Stimulated activated CD8-positive, alpha-beta memory T cell treated with anti-CD3 and anti-CD28 coated beads, Interleukin-7, amount 100 ng/mL, for 1 hour (primary cell): ENCODE measurements at places on chromosomes 3 and 15.

- no peak for DNase-seq
Observed at GRCh38 chr3:157174290-157174648, 14.3 kb upstream of the CCNL1 start.

DNA sequence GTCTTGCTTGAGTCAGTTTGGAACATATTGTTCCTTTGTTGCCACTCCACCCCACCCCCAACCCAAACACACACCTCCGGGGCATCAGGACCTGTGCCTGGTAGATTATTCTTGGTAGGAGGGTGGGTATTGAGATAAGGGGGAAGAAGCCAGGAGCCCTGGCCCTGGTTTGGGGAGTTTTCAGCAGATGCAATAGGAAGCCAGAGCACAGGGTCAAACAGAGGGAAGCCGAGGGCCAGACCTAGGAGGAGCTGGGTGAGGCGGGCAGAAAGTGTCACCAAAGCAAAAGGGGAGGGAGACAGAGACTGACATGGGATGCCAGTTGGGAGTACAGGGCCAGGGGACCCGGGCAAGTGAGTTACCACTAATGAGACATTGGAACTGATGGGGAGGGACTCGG, 163.1 kb downstream of the RPLP1 start:
- DNase-seq: no peak

DNA sequence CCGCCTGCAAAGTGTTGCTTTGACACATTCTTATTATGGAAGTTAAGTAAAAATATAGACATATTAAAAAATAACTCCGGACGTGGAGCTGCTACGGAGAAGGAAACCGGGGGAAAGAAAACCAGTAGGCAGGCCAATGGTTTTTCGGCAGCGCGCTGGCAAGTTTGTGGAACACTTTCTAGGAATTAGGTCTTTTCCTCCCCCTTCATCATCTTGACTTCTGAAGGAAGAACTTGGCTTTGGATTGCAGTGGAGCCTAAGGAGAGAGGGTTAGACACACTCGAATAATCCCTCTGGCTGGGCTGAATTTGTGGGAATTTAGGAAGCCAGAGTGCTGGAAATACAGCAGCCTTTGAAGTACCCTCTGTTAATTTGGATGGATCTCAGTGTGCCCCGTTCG, 317 bp downstream of the ROBO2 start:
- DNase-seq: no peak

GRCh38 chr3:52831500-52832301, 1.2 kb upstream of the ITIH4 start:
- no peak for DNase-seq

DNA sequence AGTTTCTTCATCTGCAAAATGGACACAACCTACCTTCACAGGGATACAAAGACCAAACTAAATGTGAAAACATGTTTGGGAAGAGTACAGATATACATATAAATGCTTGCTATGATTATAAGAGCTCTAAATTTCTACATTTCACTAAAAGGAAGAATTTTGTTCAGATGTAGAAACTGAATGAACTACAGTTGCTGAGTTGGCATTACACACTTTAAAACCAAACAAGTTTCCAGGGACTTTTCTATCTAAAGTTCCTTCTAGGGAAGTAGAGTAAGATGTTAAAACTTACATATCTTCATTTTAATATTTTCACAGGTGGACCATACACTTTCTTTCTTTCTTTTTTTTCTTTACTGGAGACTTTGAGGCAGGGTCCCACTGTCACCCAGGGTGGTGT, 4.6 kb downstream of the AAGAB start:
- DNase-seq: no peak

DNA sequence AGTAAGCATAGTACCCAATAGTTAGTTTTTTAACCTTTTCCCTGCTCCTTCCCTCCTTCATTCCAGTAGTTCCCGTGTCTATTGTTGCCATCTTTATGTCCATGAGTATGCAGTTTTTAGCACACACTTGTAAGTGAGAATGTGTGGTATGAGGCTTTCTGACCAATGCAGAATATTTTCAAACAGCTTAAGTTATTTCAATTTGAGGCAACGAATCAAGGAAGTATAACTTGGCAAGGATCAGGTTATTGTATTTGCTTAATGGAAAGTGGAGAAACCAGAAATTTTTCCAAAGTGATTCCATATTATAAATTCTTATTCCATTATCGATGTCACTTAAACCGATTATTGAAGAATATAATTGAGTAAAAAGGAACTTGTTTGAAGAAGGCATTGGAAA, 954.8 kb downstream of the GBE1 start:
- no peak for DNase-seq

DNA sequence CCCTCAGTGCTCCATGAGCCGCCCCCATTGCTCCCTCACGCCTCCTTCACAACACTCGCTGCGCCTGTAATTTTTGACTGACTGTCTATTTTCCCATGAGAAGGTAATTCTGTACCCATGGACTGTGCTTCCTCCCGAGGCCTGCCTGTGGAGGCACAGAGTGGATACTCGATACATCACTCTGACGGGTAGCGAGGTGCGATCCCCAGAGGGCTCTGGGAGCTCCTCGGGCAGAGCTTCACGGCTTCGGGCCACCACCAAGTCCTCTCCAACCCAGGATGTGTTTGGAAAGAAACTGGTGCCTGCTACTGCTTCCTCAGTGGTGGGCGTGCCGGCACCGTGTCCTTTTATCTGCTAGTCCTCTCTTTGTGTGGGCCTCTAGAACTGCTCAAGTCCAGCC, 108.6 kb upstream of the DLG1 start:
- no peak for DNase-seq

DNA sequence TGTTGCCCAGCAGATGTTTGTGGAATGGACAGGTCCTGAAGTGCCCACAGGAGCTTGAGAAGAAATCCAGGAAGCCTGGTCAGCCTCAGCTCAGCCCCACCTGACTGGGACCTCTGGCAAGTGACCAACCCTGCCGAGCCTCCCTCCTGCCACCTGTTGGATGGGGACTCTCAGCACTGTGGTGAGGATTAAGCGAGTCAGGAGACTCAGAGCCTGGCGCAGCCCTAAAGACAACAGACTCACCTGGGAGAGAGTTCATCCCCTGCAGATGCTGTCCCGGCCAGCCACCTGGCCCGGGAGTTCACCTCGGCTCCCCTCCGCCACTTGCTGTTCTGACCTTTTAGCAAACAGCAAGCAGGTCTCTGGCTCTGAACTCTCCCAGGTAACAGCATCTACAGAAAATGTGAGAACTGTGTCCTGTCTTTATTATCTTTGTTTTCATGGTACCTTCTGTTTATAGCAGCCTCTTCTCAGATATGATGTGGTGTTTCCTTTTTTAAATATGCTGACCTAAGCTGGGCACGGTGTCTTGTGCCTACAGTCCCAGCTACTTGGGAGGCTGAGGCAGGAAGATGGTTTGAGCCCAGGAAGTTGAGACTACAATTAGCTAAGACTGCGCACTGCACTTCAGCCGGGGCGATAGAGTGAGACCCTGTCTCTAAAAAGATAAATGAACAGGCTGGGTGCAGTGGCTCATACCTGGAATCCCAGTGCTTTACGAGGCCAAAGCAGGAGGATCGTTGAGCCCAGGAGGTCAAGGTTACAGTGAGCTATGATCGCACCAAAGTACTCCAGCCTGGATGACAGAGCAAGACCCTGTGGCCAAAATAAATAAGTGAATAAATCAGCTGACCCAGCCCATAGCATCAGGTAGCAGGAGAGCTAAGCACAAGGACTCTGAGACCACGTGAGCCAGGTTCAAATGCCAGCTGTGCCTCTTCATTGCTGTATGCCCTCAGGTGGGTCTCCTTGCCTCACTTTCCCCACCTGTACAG, 32.4 kb upstream of the SLC6A6 start:
- DNase-seq: no peak

DNA sequence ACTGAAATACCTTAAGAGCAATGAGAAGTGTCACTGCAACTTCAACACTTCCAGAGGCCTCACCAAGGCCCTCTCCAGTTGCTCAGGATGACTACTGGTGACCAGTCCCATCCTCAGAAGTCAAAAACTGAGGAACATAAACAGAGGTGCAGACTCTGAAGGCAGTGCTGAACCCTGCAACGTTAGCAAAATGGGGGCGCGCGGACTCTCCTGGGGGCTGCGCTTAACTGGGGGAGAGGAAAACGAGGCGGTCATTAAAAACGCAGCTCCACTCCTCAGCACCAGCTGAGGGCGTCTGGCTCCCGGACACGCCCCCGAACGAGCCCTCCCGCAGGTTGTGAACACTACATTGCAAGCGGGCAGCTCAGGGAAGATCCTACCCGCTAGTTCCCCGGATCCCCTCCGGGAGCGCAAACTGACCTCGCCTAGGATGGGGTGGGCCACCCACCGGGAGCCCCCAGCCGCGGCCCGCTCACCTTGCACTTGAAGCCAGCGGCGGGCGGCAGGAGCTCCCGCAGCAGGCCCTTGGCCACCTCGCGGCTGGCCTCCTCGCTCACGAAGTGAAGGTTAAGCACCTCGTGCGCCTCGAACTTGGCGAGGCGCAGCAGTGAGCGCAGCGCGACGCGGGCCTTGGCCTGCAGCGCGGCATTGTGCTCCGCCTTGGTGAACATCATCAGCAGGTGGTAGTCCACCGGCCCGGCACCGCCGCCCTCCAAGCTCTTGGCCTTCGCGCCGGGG, 711 bp downstream of the XXYLT1 start:
- no peak for DNase-seq

GRCh38 chr3:106814231-106814630, 563.0 kb upstream of the CCDC54 start:
- no peak for DNase-seq

DNA sequence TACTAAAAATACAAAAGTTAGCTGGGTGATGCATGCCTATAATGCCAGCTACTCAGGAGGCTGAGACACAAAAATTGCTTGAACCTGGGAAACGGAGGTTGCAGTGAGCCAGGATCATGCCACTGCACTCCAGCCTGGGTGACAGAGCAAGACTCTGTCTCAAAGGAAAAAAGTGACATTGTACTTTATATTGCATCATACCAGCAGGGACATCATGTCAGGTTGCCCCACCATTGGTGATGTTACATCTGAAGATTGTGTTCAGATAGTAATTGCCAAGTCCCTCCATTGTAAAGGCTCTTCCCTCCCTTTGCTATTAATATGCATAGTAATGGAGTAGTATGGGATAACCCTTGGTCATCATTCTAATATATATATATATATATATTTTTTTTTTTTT, 44.8 kb downstream of the FOXL2 start:
- no peak for DNase-seq

GRCh38 chr3:23078735-23079134, 124.4 kb upstream of the UBE2E2 start:
- no peak for DNase-seq

GRCh38 chr3:157390713-157391515, 45.7 kb upstream of the PTX3 start:
- no peak for DNase-seq

DNA sequence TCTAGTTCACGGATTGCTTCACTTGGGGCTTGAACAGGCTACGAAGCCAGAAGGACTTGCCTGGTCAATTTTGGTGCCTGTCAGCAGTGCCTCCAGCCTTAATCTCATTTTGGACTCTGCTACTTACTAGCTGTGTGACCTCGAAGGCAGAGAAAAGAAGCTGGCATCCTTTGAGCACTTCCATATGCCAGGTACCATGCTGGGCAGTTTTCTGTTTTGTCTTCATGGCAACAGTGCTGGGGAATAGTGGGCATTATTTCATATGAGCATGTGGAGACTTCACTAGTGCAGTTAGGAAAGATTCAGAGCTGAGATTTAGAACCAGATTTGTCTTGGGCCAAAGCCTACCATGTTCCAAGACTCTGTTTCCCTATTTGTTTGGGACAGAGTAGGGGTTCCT, 92.2 kb downstream of the LRTM1 start:
- DNase-seq: no peak

- no peak for DNase-seq
Observed at GRCh38 chr3:169475978-169476698, 187.4 kb downstream of the MECOM start.

GRCh38 chr3:3353153-3353552, 173.7 kb upstream of the CRBN start:
- DNase-seq: no peak

DNA sequence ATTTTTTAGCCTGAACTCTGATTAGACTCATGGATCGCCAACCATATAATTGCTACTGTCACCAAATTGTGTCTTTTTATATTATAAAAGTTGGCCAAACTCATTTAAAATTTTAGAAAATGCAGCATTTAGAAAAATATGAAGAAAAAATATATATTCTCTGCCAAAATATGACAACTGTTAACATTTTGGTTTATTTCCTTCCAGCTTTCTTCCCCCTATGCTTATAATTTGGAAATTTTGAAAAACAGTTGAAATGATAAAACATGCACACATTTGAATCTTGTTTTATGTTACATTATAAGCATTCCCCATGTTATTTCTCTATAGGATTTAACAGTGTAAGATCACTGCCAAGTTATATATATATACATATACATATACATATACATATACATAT, 1112.8 kb downstream of the TUSC7 start:
- DNase-seq: no peak

DNA sequence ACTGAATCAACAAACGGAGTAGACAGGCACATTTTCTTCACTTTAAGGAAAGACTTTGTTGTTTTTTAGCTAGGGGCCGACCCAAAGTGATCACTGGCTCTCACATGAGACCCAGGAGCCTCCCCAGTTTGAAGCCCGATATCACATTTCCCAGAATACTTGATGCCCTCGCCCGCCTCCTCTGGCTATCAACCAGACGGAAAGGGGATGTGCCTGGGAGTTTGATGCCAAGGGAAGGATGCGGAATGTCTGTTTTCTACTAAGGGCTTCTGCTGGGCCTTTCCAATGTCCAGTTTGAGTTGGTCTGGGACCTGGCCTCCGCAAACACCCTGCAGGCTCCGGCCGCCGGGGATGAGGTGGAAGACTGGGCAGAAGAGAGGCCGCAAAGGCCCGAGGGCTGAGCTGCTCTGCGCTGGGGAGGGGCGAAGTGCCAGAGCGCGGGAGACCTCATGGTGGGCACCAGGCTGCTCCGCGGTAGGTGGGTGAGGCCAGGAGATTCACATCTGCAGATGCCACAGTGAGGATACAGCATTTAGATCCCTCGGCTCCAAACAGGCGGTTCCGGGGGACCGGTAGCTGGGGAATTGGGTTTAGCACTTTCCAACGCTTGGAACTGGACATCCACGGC, 491 bp upstream of the ZNF774 start:
- DNase-seq: no peak
